ENCODE measurements at places on chromosomes 5 and 9.

- H3K4me3 ChIP-seq, result no peak overlapping the region
- no peak for DNase-seq
- no peaks in the 10 kb centered on the region for H3K4me1 ChIP-seq
- H3K27me3 ChIP-seq, result no peaks in the 10 kb centered on the region
- H3K27ac ChIP-seq, result no peak overlapping the region
Observed at GRCh38 chr5:86152988-86153560, 464.7 kb upstream of the COX7C start.

GRCh38 chr9:137621131-137621757 is 2.4 kb downstream of the EHMT1 start:
- no peak overlapping the region for H3K4me3 ChIP-seq
- peaks cover 18% of the 10 kb centered on the region for H3K36me3 ChIP-seq
- DNase-seq, result no peak
- H3K27me3 ChIP-seq, result no peaks in the 10 kb centered on the region

- H3K4me1 ChIP-seq, result no peaks in the 10 kb centered on the region
- no peak overlapping the region for H3K27ac ChIP-seq
- H3K36me3 ChIP-seq, result no peaks in the 10 kb centered on the region
- DNase-seq, result no peak
Observed at GRCh38 chr9:119086590-119086989, 282.6 kb downstream of the BRINP1 start.

DNA sequence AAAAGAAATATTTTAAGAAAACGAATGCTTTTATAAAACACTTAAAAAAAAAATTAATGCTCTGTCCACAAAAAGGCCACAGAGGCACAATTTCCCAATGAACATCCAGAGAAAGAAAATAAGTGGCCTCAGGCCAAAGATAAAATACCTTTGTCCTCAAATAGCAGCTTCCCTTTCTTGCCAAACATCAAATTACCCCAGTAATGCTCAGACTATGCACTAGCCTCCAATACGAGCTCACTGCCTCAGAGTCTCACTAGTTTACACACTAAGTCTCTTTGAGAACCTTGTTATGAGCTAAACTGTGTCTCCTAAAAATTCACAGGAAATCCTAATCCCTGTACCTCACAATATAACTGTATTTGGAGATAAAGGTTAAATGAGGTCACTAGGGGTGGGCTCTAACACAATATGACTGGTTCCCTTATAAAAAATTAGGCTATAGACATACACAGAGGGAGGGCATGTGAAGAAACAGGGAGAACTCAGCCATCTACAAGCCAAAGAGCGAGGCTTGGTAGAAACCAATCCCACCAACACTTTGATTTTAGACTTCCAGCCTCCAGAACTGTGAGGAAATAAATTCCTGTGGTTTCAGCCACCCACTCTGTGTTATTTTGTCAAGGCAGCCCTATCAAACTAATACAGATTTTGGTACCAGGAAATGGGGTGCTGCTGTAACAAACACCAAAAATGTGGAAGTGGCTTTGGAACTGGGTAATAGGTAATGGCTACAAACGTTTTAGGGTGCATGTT is 4.4 kb downstream of the MPDZ start:
- H3K27me3 ChIP-seq, result no peaks in the 10 kb centered on the region
- no peaks in the 10 kb centered on the region for H3K36me3 ChIP-seq
- no peak for DNase-seq
- peak overlapping the region; percentile 98 for H3K27ac ChIP-seq

GRCh38 chr5:77563475-77563874 is 71.4 kb upstream of the WDR41 start:
- no peak overlapping the region for H3K4me3 ChIP-seq
- no peak for DNase-seq
- H3K4me1 ChIP-seq, result no peaks in the 10 kb centered on the region
- no peak overlapping the region for H3K27ac ChIP-seq

GRCh38 chr5:57069115-57069835 is 104.6 kb upstream of the GPBP1 start:
- no peak for DNase-seq
- no peaks in the 10 kb centered on the region for H3K27me3 ChIP-seq
- no peaks in the 10 kb centered on the region for H3K4me1 ChIP-seq
- no peak overlapping the region for H3K4me3 ChIP-seq
- H3K36me3 ChIP-seq, result no peaks in the 10 kb centered on the region
- H3K27ac ChIP-seq, result no peak overlapping the region

- H3K36me3 ChIP-seq, result no peaks in the 10 kb centered on the region
- peaks cover 21% of the 10 kb centered on the region for H3K4me1 ChIP-seq
- H3K27ac ChIP-seq, result no peak overlapping the region
- no peak overlapping the region for H3K4me3 ChIP-seq
- H3K27me3 ChIP-seq, result no peaks in the 10 kb centered on the region
- no peak for DNase-seq
Observed at GRCh38 chr5:40479939-40480338, 199.8 kb upstream of the PTGER4 start.

GRCh38 chr9:133769511-133770075 is 31.4 kb upstream of the SARDH start:
- peaks cover 27% of the 10 kb centered on the region for H3K36me3 ChIP-seq
- H3K4me1 ChIP-seq, result no peaks in the 10 kb centered on the region
- H3K4me3 ChIP-seq, result no peak overlapping the region
- no peak overlapping the region for H3K27ac ChIP-seq
- DNase-seq, result no peak
- H3K27me3 ChIP-seq, result no peaks in the 10 kb centered on the region

GRCh38 chr5:109533751-109534272 is 124.0 kb upstream of the PJA2 start:
- H3K36me3 ChIP-seq, result no peaks in the 10 kb centered on the region
- no peak overlapping the region for H3K27ac ChIP-seq
- no peaks in the 10 kb centered on the region for H3K4me1 ChIP-seq
- H3K4me3 ChIP-seq, result no peak overlapping the region

DNA sequence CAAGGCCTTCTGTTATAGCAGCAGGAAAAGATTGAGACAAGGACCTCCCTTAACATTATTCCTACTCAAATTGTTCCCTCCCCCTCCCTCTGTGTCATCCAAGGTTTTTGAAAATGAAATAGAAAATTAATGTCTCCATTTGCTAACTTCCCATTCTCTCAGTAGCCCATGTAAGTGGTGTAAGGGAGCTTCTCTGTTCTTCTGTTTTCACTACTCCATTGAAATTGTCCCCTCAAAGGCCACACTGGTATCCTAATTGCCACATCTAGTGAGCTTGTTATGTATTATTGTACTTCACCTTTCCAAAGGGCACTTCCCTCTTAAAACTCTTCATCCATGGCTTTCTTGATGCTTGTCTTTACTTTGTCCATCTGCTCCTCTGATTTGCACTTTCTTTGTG is 131.2 kb upstream of the PIK3R1 start:
- H3K4me3 ChIP-seq, result no peak overlapping the region
- H3K4me1 ChIP-seq, result no peaks in the 10 kb centered on the region
- no peaks in the 10 kb centered on the region for H3K27me3 ChIP-seq
